ENCODE measurements at places on chromosomes 5 and 9.

DNA sequence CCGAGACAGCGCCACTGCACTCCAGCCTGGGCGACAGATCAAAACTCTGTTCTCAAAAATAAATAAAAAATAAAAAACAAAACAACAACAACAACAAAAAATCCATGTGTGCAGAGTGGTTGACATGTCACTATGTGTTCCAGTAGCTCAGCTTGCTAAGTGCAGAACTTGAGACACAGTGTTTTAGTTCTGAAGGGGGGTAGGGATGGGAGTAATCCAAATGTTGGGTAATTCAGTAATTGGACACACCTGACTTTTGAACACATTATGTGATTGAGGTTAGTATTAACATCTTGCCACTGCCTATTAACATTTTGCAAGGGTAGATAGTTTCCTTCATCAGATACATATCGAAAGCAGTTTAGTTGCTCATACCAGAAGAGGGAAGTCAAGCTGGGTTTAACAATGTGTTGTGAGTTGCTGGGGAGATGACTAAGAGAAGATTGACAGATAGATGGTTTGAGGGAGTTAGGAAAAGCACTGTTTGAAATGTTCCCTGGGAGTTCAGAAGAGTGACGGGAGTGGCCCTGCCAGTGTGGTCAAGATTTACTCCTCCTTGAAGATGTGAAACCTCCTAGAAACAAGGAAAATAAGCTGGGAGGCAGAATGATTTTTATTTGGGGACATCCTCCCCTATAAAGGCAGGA lies 928 bp downstream of the HACD4 start:
- DNase-seq, result no peak

GRCh38 chr9:36632892-36633291 lies 60.2 kb downstream of the MELK start:
- DNase-seq, result no peak

GRCh38 chr5:124043456-124043855 lies 531.5 kb downstream of the CSNK1G3 start:
- peak; percentile 16 for DNase-seq

DNA sequence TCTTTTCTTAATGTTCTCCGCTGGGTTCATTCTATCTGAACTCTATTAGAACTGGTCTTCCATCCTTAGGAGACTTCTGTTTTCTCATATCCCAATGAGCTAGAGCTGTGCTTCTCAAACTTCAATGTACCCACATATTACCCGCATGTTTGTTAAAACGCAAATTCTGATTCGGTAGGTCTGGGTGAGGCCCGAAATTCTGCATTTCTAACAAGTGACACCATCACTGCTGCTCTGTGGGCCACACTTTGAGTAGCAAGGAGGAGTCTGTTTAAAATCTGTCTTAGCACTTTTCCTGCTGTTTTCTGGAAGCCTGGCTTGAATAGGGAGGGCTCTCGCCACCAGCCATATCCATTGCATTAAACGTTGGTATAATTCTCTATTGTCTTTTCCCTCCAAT lies 151.9 kb upstream of the CLINT1 start:
- no peak for DNase-seq

GRCh38 chr5:173473288-173473687 lies 143.2 kb downstream of the BOD1 start:
- DNase-seq, result no peak

DNA sequence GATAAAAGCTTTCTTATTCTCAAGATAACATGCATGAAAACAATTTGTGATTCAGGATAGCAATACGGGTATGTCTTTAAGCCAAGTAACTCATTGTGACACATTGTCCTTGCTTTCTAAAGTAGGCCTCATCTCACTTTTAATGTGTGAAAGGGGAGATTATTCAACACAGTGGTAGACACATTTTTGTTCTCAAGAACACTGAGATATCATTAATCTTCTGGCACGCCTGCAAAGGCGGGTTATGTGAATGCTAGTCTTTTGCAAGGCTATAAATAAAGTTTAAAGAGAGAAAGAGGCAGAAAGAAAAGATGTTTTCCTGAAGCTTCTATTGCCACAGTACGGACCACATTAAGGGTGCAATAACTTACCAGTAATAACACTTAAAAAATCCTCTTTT lies 181.8 kb upstream of the MEF2C start:
- DNase-seq, result no peak

Measured in SW 1271 (cell line).